Large intestine (tissue), 12 donors: ENCODE measurements at places on chromosomes 1 and 21. TPM values are rescaled to one million over a fixed set of nuclear protein-coding genes. Genes with fewer than 3 reads are reported as not detected.
A peak's percentile ranks its signal among the peaks of the same experiment; 100 is the strongest.

DNA sequence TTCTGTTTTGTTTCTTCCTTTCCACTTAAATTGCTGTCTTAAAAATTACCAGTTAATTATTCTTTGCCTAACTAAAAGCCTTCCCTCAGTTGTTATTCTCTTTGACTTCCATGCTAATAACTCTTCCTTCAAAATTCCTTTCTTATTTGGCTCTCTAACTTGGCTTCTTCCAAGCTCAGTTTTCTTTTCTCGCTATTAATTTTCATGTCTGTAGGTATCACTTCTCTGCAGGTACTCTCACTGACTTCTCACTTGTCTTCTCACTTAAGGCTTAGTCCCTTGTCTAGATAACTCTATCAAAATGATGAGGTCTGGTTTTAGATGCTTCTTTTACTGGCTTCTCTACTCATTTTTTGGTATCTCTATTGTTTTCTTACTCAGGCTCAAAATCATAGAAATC is 10.1 kb downstream of the CDC7 start:
- no peak for DNase-seq

DNA sequence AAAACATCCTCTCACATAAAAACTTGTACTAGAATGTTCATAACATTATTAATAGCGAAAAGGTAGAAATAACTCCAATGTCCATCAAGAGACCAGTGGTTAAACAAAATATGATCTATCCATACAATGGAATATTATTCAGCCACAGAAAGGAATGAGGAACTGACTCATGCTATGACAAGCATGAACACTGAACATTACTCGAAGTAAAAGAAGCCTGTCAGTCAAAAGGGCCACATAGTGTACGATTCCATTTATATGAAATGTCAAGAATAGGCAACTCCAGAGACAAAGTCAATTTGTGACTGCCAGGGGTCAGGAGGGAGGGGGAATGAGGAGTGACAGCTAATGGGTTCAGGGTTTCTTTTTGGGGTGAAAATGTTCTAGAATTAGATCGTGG is 2.3 kb downstream of the VPS26C start:
- DNase-seq, result no peak

DNA sequence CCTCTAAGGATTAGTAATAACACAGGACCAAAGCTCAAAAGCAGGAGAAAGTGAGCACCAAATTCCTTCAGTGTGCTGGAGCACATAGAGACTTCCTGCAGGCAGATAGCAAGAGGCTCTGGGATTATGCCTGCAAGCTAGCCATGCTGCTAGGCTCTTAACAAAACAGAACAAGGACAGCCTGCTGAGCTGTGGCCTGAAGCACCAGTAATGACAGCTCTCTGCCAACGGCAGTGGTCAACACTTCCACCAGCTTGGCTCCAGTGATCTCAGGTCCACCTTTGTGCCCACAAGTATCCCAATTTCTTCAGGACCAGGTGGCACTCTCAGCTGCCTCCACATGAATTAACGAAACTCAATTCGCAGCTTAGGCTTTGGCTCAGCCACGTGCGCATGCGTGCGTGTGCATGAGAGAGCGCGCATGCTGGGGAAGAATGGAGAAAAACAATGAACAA is 64.2 kb downstream of the SLC45A1 start:
- no peak for DNase-seq

DNA sequence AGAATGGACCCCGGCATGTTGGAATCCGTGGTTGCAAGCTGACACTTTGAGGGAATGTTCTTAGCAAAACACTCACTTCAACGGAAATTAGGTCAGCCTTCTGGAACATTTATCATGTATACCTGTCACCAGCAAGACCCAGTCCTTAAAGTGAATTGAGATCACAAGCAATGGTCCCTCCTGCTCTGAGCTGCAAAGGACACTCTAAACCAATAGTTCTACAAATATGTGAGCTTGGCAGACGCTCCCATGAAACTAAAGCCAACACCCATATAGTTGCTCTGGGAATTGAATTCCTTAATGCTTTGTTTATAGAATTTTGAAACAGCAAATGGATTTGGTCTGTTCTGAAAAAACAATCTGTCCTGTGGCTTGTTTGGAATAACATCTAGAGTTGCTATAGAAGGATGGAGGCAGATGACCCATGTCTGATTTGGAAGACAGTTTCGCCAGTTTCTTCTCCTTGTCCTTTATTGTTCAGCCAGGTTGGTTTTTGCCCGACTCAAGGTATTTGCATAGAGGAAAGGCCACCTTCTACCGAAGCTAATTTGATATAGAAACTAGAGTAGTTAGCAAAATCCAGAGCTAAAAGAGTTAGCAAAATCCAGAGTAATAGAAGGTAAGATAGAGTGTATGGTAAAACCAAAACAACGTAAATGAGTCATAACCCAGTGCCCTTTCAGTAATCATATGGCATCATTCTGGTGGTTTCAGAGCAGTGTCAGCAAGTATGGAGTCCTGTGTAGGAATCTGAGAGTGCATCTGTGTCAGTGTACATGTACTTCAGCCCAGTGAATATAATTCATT is 236.2 kb downstream of the NFIA start:
- no peak for DNase-seq

Gene MAEL
- 0.19 TPM for polyA plus RNA-seq

- DNase-seq, result no peak
Observed at GRCh38 chr1:201228011-201228983, 37.7 kb downstream of the IGFN1 start.

- no peak for DNase-seq
Observed at GRCh38 chr1:119359730-119360129, 8.9 kb upstream of the HAO2 start.

- peak; percentile 11 for DNase-seq
Observed at GRCh38 chr1:66445492-66446181, 88.3 kb upstream of the SGIP1 start.

Gene ICOSLG
- 3.0 TPM for polyA plus RNA-seq

DNA sequence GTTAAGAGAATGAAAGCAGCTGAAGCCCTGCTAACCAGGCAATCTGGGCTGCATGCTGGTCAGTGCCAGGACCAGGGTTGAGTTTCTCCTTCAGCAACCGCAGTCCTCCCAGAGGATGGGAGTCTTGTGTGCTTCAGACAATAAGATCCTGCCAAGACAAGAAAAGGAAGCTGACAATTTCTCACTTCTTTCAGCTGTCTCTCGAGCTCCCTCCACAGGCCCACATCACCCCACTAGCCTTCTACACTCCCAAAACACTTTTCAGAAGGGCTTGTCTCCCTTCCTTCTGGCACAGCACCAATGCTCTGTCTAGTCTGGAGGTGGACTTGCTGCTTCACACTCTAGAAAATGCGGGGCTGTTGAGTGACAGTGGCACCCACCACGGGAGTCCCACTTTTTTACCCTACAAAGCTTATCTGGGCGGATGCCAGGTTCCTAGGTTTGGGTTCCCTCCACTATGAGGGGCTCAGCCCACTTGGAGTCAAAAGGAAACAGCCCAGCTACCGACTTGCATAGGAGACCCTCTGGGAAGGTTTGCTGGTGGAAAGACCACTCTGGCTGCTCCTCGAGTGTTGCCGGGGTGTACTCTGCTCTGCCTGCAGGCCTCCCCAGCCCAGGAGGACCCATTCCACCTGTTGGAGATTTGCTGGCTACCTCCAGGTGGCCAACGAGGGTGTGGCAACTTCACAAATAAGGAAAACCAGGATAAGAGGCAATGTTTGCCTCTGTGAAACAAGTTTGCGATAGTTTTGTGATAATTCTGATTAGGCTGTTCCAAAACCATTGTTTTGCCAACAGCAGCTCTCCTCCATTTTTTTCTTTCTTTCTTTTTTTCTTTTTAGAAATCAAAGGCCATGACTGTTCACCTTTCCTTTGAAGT is 68.9 kb downstream of the TENT5C start:
- DNase-seq, result no peak

- DNase-seq, result peak; percentile 69
Observed at GRCh38 chr1:9561429-9561828, 22.2 kb downstream of the SLC25A33 start.

Gene MROH7
- 25.1 TPM for polyA plus RNA-seq

Gene PRXL2B
- polyA plus RNA-seq, result 120 TPM

GRCh38 chr1:205933671-205934618 is 9.3 kb downstream of the SLC26A9 start:
- DNase-seq, result no peak

- no peak for DNase-seq
Observed at GRCh38 chr21:34933609-34934335, 115.3 kb downstream of the RUNX1 start.

DNA sequence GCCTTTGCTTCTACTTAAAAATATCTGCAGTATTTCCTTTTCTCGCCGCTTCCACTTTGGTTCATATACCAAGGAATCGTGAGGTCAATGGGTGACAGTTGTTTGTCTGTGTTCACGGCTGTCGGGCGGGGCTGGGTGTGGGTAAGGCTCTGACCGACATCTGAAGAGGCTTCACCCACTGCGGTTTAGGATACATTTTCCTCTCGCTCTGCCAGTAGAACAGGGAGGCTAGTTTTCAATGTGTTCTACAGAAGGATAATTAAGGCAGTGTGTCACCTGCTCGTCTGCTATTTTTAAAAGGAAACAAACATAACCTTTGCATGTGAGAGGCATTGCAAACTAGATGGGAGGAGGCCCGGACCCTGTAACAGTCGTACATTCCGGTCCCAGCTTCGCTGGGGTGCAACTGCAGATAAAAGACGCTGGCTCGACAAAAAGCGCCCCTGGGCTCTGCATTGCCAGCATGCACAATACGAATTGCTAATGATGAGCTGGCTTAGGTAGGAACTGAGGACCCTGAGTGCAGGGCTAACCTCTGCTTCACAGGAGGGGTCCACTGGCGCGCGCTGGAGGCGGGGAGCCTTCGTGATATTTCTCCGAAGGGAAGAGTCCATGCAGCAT is 8.5 kb upstream of the ERG start:
- DNase-seq, result no peak

- no peak for DNase-seq
Observed at GRCh38 chr1:66380452-66381212, 153.3 kb upstream of the SGIP1 start.

DNA sequence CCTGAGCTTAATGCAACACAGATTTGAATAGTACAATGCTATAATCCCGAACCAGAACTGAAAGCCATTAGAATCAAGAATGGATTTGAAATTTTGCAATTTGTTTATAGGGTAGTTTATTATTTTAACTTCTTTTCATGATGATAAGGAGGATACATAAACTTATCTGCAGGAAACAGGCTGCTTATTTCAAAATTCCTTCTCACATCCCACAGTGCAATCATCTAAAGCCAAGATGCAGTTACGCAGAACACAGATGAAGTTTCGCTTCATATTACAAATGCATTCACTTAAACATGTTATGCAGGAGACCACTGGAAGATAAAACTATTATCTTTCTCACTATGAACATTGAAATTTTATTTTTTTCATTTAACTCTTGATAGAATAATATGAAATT is 1019.6 kb downstream of the PLA2G4A start:
- DNase-seq, result no peak

GRCh38 chr1:112284796-112285195 is 111.2 kb upstream of the CTTNBP2NL start:
- no peak for DNase-seq

DNA sequence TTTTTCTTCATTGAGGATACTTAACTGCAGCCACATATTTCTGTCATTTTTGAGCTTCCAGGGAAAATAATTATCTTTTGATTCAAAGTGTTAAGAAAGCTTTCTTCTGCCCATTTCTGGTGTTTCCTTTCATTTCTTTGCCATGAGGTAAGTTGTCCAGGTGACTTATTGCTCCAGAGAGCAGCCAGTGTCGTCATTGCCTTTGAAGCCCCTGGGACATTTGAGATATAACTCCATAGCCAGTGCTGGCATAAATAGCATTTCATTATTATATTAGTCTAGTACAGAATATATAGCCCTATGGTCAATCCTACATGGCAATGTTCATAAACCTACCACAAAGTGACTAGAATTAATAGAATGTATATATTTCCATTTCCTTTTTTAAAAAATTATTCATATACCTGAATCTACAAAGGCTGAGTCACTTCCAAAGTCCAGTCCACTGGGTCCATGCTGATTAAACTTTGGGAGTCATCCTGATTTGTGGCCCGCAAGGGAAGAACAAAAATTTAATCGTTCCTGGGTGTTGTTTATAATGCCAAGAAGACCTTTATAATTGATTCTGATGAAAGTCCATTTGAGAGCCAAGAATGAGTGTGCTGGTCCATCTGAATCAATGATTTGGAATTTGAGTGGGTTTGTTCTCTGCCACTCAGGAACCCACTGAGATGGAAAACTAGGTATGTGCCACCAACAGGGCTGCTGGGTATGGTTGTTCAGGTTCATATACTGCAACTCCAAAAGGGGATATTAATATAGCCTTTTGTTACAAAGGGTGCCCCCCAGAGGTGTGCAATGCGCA is 221.8 kb upstream of the PLXNA2 start:
- no peak for DNase-seq

DNA sequence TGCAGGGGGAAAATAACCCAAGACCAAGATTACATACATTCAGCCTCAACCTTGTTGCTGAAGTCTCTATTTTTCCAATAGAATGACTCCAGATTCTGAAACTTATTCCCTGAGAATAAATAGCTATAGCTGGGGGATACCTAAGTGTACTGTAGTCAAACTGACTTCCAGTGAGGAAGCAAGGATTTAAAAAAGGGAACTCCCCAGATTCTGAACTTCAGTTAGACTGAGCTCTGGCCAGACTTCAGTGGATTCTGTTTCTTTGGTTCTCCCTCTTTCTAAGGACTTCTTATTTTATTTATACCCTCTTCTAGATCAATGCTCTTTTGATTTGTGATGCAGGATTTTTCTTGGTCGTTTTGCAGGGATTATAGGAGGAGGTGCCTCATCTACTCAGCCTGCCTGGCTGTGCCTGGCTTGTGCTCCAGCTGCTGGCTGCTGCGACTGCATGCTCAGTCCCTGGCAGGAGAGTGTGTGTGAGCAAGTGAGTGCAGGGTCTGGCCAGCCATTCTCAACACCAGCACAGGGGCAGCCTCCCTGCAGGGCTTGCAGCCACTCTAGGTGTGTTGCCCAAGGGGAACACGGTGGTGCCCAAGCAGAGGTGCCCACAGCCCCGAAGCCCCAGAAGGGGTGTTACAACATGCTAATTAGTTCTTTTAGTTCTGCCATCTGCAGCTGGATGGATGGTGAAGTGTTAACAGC is 43.0 kb downstream of the SPATA17 start:
- no peak for DNase-seq

DNA sequence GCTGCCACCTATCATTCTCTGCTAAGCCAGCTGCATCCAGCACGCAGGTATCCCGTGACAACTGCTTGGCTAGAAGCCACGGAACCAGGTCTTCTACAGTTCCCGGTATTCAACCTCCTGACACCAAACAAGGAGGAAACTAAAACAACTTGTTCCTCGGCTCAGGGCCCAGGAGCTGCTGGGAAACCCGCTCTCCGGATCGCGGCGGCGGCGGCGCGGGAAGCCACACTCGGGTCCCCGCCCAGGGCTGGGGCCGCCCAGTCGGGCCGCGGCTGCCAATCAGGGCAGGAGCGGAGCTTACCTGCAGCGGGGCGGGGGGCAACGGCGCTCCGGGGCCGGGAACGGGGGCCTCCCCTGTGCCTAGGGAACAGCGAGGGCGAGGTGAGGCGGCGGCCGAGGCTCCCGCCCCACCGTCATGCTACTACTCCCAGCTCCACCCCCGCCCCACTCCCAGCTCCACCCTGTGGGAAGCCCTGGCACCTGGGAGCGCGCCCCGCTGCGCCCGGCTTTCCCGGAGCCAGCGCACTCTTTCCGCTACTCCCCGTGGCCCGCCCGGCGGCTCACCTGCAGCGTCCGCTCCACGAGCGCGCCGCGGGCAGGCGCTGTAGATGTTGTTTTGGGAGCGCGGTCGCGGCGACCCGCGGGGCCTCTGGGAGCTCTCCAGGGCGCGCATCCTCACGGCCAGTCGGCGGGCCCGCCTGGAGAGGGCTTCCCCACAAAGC is 12.1 kb downstream of the IL24 start:
- peak; percentile 75 for DNase-seq

- DNase-seq, result no peak
Observed at GRCh38 chr1:3066250-3066711, 2.7 kb upstream of the PRDM16 start.

Gene ZNF593OS
- polyA plus RNA-seq, result 1.2 TPM

Gene CFH
- 16.4 TPM for polyA plus RNA-seq

Gene CYP4A22
- polyA plus RNA-seq, result 0.03 TPM
